ENCODE measurements at places on chromosomes 13 and 19.

GRCh38 chr19:39277598-39277997 lies 9.4 kb downstream of the IFNL2 start:
- peak; percentile 9 for DNase-seq

DNA sequence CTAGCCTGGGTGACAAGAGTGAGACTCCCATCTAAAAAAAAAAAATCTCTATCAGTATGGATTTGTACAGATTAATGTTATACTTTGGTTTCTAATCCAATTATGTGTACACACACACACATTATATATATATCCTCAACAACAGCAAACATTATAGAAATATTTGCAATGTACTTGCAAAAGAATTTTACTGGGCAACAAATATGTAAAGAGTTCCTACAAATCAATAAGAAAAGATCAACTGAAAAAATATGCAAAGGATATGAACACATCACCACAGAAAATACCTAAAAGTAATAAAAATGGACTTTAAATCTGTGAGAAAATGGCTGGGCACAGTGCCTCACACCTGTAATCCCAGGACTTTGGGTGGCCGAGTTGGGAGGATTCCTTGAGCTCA lies 40.9 kb upstream of the NFIC start:
- DNase-seq = no peak

DNA sequence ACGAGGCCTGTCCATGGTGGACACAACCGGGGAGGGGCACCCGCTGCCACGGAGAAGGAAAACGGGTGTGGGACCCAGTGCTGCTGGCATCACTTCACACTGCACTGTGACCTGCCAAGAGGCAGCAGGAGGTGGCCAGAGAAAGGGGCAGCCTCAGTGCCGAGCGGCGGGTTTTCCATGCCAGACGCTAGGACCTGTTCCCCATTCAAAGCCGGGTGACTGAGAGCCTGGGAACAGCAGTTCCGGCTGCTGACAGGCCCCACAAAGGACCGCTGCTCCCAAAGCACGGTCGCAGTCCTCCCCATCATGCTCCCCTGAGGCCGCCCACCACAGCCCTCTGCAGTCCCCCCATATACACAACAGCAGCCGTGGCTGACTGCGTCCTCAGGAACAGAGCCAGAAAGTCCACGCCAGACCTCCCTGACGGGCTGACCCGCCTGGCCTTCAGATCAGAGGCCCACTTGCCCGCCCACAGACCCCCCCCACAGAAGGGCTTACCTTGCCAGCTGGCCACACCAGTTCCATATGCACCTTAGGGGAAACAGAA lies 5.4 kb downstream of the AKAP8 start:
- peak; percentile 49 for DNase-seq

GRCh38 chr13:87999788-88000187 lies 328.6 kb downstream of the SLITRK5 start:
- no peak for DNase-seq

DNA sequence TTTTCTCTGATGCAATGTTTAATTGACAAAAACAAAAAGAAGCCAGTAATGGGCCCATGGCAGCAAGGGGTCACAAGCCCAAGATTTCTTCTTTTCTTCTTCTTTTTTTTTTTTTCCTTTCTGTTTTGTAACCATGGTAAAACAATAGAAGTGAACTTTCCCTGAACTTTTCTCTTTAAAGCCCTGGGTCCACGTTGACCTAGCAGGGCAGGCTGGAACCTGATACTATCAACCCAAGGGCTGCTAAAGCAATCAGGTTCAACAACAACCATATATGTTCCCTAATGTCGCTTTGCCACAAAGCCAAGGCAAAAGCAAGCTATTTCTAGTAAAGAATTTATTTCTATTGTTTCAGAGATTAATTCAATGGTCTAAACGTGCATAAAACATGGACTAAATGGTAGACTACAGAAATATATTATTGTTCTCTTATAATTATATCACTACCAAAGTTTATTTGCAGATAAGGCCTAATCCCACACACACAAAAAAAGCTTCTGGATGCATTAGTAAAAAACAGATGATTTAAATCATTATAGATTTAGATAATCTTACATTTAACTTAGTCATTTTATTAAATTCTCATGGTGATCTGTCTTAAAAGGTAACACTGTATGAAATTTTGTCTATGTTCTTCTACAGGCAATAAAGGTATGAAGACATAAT lies 153.9 kb downstream of the DACH1 start:
- DNase-seq = no peak

GRCh38 chr19:31347828-31348392 lies 1.3 kb downstream of the TSHZ3 start:
- DNase-seq = no peak

DNA sequence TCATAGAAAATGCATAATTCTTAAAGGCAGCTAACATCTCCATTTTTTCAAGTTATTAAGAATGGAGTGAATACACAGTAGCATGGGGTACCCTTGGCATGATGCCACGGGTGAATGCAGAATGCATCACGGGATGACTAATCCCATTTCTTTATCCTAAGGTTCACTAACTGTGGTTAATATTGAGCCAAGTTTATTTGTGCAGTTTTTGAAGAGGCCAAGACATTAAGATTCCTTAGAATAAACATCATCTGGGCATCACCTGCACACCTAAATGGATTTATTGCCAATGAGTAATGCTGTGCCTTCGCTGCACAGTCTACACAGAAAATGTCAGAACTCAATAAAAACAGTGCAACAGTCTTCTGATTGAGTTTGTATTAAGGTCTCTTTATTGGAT lies 333.1 kb downstream of the GPC6 start:
- no peak for DNase-seq

GRCh38 chr13:97710797-97711196 lies 242.7 kb upstream of the IPO5 start:
- no peak for DNase-seq

DNA sequence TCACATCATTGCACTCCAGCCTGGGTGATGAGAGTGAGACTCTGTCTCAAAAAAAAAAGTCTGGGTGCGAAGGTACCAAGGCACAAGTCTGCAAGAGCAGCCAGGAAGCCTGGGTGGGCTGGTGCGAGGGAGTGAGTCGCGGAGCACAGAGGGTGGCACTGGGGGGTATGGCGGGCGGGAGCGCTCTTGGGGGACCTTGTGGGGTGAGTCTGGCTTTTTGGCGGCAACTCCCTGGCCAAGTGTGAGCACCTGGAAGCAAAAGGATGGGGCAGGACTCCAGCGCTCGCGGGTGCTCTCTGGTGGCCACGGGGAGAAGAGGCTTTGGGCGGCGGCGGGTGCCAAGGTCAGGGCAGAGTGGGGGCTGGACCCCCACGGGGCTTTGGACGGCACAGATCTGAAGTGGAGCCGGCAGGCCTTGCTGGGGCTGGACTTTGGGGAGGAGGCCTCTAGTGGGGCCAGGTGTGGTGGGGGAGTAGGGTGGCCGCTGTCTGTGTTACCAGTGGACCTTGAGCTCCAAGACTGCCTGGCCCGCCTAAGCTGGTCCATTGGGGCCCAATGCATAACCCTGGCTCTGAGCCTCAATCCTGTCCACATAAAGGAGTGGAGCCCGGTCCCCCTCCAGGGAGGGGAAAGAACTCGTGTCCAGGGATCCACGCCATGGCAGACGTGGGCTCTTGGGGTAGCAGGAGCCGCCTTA lies 1.6 kb downstream of the P2RY11 start:
- DNase-seq = peak; percentile 87

DNA sequence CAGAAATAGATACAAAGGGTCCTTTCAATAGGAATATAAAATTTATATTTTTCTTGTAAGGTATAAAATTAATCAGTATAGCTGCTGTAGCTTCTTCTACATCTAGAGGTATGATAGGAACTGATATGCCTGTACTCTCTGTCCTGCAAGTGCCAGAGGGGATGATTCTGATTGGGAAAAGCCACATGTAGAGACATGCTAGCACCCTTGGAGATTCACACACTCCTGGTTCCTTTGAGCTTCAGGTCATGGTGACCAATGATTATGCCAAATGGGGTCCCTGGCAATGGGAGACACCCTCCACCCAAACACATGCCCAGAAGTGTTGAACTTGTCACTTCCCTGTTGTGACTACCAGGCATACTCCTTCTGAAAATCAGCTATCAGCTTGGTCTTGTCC lies 14.7 kb upstream of the METTL21C start:
- no peak for DNase-seq

DNA sequence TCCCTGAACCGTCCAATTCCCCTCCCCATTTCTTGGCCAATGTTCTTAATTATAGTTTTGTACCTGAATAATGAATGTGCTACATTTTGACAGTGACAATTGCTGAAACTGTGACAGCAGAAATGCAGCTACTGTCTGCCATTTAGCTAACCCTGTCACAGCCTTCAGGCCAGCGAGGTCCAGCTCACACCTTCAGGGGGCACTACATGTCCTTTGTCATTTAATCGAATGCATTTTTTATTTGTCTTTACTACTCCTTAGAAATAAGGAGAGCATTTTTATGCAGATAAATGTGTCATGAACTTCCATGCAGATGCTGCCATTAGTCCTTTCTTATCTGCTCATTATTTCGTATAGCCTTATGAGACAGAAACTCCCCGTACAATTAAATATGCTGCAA lies 159.9 kb downstream of the MZT1 start:
- DNase-seq = no peak

GRCh38 chr13:102699504-102699903 lies 4.7 kb upstream of the METTL21C start:
- no peak for DNase-seq

DNA sequence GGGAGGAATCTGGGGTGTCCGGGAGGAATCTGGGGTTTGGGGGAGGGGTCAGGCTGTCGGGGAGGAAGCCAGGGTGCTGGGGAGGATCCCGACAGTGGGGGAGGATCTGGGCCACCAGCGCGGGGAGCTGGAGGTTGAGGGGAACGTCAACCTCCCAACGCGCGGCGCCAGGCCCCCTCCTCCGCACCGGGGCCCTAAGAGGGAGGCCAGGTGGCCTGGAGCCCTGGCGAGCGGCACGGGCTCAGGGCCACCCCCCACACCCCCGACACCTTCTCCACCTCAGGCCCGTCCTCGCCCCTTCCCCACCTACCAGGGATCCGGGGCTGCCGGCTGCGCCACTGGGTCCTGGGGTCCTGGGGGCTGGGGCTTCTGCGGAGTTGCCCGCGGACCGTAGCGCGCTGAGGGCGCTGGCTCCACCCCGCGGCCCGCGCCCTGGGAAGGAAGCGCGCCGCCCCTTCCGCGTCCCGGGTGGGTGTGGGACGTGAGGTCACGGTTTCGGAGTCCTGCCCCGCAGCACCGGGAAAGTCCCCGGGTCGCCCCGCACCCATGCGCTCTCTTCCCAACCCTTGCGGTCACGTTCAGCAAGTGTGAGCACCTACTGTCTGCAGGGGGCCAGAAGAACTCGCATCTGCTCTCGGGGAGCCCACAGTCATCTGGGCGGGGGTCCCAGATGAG lies at the start of gene TICAM1:
Gene TICAM1 (minus strand): TSS at position 409 of the 675 bp plus-strand sequence. CDS start 13,335 bp downstream, outside the sequence.
- DNase-seq = peak; percentile 89

DNA sequence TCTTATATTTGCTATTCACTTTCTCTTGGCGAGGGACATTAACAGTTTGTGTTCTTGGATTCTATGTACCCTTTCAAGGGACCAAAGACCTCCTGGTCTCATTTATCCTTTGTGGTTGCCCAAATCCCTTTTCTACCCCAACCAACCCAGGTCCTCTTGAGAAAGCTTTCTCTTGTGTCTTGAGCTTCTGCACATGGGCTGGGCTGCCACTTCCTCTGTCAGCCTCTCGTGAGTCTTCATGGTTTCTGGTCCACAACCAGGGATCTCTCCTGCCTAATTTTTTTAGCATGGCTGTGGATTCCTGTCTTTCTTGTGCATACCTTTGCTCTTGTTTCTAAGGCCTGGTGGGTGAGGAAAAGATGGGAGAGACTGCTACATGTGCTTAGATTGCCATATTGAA lies 14.9 kb downstream of the TIMM13 start:
- no peak for DNase-seq

GRCh38 chr13:107545946-107546502 lies 669.3 kb downstream of the LIG4 start:
- no peak for DNase-seq

DNA sequence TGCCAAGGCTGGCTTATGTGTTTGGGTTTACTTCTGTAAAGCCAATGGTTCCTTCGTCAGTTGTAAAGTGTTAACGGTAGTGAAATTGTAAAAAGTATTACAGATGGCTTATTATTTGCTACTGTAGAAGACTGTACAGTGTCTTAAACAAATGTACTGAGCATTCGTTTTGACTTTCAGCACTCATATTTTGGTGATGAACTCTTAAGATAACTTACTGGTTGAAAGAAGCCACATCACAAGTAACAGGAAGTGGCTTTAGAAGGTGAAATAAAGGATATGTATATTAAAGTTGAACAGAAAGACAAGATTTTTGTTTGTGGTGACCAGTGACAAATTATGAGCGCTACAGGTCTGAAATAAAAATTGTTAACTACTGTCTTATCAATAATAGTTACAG lies 64.2 kb downstream of the URI1 start:
- no peak for DNase-seq

DNA sequence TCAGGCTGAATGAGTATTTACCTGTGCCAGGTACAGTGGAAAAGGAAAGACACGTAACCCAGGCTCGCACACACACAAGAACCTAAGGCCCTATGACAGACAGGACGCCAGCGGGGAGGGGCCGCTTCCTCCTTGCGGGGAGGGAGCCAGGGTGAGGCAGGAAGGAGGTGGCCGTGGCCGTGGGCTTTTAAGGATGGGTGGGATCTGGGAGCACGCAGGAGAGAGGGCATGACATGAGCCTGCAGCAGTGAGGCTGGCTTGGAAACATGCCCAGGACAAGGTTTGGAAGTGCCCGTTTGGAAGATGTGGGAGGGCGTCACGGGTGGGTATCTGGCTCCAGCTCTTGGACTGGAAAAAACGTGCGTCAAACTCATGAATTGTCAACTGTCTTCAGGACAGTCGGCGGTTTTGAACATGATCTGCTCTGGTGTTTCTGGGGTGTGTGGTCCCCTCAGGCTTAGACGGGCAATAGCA lies 20.1 kb downstream of the SH3GL1 start:
- no peak for DNase-seq

DNA sequence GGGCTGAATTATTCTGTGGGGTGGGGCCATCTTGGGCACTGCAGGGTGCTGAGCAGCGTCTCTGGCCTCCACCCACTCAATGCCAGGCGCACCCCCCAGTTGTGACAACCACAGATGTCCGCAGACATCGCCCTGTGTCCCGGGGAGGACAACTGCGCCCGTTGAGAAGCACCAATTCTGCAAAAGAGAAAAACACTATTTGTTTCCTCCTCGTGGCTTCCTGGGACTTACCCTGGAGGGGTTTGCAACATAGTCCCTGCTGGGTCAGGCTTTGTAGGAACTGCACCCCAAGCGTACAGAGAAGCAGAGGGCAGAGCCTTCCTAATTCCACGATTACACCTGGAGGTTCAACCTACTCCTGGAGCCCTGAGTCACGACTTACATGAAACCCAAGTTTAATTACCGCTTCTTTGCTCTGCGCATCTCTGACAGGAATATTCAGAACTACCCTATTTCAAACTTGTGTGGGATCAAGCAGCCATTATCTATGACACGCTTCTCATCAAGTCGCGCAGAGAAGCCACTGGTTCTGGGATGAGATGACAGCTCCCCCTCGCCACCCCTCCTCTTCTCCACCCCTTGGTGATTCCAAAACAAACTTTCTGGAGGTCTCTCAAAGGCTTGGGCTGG lies 11.1 kb upstream of the SLC39A3 start:
- no peak for DNase-seq

- DNase-seq = no peak
Observed at GRCh38 chr19:6041991-6042481, 64.1 kb upstream of the RANBP3 start.

- no peak for DNase-seq
Observed at GRCh38 chr19:35247526-35248309, 1.1 kb upstream of the LSR start.

GRCh38 chr13:41554180-41554579 lies 96.8 kb downstream of the RGCC start:
- DNase-seq = no peak

Measured in aorta (tissue), 5 donors.